ENCODE measurements at places on chromosomes 2 and 18.

DNA sequence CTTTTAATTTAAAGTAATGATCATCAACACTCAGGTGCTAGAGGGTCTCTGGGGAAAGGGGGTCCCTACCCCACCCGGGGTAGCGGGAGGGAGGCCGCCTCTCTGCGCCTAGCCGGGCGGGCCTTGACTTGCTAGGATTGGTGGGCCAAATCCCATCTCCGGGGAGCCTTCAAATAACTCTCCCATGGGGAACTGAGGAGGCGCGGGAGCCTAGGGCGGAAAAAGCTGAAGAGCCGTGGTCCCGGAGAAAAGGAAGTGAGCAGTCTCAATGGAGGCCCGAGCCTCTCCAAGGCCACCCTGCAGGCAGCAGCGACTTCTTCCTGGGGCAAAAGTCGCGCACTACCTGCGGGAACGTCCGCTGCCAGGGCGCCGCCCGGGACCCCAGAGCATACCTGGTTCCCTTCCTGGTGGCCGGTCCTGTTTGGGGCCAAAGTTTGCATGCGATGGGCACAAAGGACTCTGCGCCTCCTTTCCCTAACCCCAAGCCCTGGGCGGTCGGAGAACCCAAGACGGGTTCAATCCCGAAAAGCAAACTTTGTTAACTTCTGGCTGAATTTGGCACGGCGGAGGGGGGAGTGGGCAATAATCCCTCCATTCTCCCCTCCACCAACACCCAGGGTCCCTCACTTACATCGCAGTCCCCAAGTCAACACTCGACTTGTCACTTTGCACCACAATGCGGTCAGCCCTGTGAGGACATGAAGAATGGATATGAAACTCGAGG lies 13.6 kb downstream of the EN1 start:
- DNase-seq = no peak

GRCh38 chr2:8346706-8347430 lies 335.0 kb upstream of the ID2 start:
- no peak for DNase-seq

- no peak for DNase-seq
Measured at GRCh38 chr2:222561817-222562645, 93.9 kb downstream of the FARSB start.

DNA sequence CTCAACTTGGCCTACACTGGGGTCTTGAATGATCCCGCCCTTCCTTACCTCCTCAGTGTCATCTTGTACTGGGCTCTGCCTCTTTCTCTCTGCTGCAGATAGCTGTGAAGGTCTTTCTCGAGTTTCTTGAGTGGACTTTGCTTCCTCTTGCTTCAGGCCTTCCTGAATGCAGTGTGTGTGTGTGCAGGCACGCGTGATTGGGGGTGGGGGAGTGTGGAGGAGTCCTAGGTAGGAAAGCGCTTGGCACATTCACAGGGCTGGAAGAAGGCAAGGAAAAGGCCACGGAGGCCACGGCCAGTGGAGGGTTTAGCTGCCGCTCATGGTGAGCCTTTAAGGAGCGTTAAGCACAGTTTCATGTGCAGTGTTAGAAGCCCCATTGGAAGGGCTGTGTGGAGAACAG lies 5.5 kb downstream of the RALB start:
- no peak for DNase-seq

- DNase-seq = no peak
Measured at GRCh38 chr2:183126635-183127034, 2.4 kb downstream of the NUP35 start.

GRCh38 chr2:105144152-105144940 lies 97.2 kb upstream of the GPR45 start:
- no peak for DNase-seq

DNA sequence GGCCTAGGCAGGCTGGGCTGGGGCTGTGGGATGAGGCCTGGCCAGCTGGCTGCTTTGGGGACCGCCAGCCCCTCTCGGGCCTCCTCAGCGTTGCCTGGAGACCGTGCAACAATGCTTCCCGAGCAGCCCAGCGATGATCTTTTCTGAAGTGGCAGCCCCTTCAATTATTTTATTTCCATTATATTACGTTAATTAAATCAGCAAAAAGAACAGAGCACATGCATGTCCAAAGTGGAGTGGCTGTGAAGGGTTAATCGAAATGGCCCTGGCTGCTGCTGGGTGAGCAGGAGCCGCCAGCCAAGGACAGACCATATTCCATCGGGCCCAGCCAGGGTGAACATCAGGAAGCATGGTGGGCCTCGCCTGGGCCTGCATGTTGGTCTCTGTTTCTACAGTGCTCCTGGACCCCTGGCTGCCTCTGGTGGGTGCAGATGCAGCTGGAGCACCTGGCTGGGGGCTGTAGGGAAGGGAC lies 245.5 kb downstream of the MYCN start:
- no peak for DNase-seq

DNA sequence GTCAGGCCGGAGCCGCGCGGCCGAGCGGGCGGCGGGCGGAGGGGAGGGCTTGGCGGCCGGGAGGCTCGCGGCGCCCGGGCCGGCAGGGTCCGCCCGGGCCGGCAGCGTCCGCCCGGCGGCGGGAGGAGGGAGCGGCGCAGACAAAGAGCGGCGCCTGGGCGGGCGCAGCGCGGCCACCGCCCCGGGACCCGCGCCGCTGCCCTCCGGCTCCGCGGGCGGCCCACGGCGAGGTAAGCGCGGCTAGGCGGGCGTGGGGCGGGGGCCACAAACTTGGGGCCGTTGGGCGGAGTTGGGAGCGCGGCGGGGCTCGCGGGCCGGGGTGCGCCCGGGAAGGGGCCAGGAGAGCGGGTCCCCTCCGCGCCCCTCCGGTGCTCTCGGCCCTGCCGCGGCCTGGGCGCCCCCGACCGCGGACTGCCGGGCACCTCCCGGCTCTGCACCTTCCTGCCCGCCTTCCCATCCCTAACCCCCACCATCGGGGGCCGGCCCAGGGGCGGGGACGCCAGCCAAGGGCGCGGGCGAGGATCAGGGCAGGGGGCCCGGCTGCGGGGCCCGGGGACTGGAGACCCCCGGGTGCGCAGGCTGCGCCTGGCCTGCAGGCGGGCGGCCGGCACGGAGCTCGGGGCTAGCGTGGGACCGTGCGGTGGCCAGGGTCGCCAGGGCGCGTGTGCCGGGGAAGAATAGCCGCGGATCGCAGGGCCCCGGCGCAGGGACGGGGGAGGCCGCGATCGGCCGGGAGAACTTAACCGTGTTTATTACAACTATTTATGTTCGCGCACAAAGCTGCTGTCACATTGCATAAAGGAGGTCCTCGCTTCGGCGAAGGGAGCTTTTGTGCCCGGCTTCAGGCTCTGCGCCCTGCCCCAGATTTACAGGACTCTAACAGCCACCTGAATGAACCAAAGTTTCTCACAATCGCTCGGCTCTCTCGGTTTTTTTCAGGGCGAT lies at the start of gene NCK2:
Gene NCK2, plus strand, starts transcription at position 4 of the 945 bp plus-strand sequence. CDS start 110,152 bp downstream, outside the sequence.
- no peak for DNase-seq

- DNase-seq = no peak
Measured at GRCh38 chr2:51158251-51158650, 126.3 kb upstream of the NRXN1 start.

DNA sequence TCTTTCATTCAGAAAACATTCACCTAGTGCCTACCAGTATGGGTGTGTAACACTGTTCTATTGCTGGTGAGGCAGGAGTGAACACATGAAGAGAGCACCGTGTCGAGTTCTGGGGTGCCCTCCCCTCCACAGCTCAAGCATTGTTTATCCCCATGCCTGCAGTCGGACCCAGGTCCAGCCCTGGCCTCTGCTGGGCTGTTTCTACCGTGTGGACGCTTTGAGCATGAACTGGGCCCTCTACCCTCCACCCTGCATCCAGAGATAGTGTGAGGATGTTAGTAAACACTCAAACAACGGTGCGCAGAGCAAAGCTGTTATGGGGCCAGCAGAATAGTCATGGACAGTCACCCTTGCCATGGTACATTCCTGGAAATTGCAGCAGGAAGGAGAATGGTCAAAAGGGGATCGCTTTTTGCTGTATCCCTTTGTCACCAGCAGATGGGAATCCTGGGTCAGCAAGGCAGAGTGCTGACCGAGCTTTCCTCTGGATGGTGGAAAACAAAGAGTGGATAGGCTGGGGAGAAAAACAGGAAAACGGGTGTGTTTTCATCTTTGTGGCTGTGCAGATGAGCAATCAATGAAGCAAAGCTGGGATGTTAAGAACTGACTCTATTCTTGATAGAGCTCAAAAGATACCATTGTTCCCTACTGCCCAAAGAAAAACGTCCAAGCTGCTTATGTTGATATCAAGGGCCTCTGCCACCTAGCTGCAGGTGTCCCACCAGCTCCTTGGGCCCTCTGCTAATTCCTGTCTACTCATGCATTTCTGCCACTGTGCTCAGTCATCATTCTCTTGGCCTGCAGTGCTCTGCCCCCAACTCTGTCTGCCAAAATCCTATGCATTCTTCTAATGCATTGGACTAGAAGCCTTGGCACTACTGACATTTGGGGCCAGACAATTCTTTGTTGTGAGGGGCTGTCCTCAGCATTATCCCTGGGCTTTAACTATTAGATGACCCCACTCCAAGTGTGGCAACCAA lies 38.7 kb downstream of the REEP1 start:
- no peak for DNase-seq

GRCh38 chr2:208546860-208547650 lies 140.5 kb downstream of the PTH2R start:
- DNase-seq = no peak

DNA sequence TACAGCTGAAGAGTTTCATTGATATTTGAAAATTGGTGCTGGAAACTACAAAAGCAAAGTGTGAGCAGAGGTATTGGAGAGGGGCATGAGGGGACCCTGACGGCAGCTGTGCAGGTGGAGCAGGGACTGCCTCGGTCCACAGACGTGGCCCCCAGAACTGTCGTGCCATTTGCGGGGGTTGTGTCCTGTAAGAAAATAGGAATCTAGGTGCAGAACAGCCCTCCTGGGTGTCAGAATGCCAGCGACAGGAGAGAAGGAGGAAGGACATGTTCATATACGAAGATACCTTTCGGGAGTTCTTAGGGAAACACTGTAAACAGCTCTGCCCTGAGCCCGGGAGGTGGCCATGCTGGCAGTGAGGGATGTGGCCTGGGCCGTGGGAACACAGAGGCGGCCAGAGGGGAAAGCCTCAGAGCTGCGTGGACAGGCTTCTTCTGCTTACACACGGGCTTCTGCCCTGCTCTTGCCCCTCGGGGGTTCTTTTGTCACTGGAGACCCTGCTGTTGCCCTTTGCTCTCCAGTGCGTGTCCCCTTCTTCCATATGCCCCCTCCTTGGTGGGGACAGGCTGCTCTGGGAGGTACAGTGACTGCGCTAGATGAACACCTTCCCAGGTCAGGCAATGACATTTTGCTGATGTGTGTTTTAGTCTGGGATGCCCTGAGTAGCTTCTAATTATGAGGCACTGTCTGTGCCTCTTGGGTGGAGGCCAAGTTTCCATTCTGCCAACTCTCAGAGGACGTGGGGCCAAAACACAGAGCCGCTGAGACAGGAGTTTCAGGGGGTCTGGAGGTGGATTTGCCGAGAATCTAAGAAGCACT lies 81.9 kb upstream of the TXNDC2 start:
- DNase-seq = no peak

DNA sequence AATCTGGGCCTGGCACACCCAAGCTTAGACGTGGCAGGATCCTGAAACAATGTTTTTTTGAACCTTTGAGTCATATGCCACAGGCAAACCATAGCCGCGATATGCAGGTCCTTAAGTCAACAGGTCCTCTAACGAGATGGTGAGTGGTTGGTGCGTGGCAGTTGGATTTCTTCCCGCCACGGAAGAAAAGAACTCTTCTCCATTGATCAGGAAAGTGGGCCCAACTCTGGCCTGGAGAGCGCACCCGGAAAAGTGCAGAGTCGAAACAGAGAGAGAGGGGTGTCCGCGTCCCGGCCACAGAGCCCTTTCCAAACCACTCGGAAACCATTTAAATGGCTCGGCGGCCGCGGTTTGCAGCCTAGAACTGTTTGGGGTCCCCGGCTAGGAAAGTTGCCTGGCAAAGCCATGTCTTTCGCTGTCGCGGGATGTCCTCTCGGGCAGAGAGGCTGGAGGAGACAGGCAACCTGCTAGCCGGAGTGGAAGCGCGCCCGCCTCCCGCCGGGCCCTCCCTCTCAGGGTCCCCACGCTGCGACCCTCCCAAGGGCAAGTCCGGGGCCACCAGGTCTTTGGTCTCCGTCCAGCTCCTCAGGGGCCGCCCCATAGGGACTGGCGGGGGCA lies 777 bp downstream of the GALNT3 start:
- no peak for DNase-seq

DNA sequence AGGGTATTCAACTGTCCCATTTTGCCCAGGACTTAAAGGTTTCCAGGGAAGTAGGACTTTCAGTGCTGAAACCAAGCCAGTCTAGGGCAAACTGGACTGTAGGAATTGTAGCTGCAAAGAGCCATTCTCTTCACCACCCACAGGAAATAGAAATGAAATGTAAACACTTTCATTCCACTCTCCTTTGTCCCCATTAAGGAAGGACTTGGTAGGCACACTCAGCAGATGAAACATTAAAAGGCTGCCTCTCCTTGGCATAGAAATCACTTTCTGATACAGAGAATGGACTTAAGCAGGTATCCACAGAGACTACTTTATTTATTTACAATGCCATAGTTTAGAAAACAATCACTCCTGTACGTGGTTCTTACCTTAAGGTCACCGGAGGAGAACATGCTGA lies 102.9 kb upstream of the CCDC195 start:
- no peak for DNase-seq
